Smooth muscle cell of bladder (primary cell): ENCODE measurements at places on chromosomes 16 and 17. TPM values are rescaled to one million over a fixed set of nuclear protein-coding genes. Genes with fewer than 3 reads are reported as not detected.

The ABCC12 gene
- total RNA-seq: not detected in 2 replicates

The KRTAP4-3 gene
- not detected in 2 replicates for total RNA-seq

The AIPL1 gene
- total RNA-seq: not detected in 2 replicates

The CDC42EP4 gene
- total RNA-seq: 20.9 and 24.0 TPM in 2 replicates

The AATK gene
- 0.18 and 0.43 TPM in 2 replicates for total RNA-seq

The OR2C1 gene
- 0.09 and 0.14 TPM in 2 replicates for total RNA-seq

The FOXN1 gene
- not detected in 2 replicates for total RNA-seq

The KRTAP9-6 gene
- not detected in 2 replicates for total RNA-seq

The RNF166 gene
- 11.0 and 14.8 TPM in 2 replicates for total RNA-seq

The KRTAP9-4 gene
- not detected in 2 replicates for total RNA-seq

The KRTAP9-2 gene
- total RNA-seq: not detected in 2 replicates

The CCDC154 gene
- 0.14 and 0.28 TPM in 2 replicates for total RNA-seq
